Endothelial cell (in vitro differentiated cells): ENCODE measurements at places on chromosomes 11 and 22. TPM values are rescaled to one million over a fixed set of nuclear protein-coding genes. Genes with fewer than 3 reads are reported as not detected.

FXYD2 gene
- not detected for total RNA-seq

EIF1AD gene
- total RNA-seq = 34.9 TPM

C22orf15 gene
- total RNA-seq = 2.0 TPM

VWCE gene
- 25.3 TPM for total RNA-seq

GSTT2B gene
- total RNA-seq = 6.0 TPM

CCDC89 gene
- total RNA-seq = not detected

TRPM5 gene
- 0.38 TPM for total RNA-seq

TUBA8 gene
- 0.46 TPM for total RNA-seq

HBG1 gene
- total RNA-seq = not detected

IGSF22 gene
- total RNA-seq = 0.74 TPM

KIF18A gene
- 4.9 TPM for total RNA-seq

IFITM5 gene
- total RNA-seq = not detected

ANO5 gene
- 3.5 TPM for total RNA-seq

TRIM29 gene
- total RNA-seq = not detected

AMOTL1 gene
- 35.9 TPM for total RNA-seq

ANGPTL5 gene
- total RNA-seq = not detected

HDAC10 gene
- 42.1 TPM for total RNA-seq

KLHL35 gene
- total RNA-seq = 2.8 TPM

ELMOD1 gene
- total RNA-seq = 0.51 TPM

SERGEF gene
- total RNA-seq = 19.1 TPM

RFPL1 gene
- not detected for total RNA-seq

SRRD gene
- 19.5 TPM for total RNA-seq

MMP8 gene
- not detected for total RNA-seq

TIGD3 gene
- 0.44 TPM for total RNA-seq

RASGRP2 gene
- total RNA-seq = 139 TPM

OOSP4A gene
- not detected for total RNA-seq

PDGFD gene
- 17.2 TPM for total RNA-seq

RCOR2 gene
- 9.3 TPM for total RNA-seq

TMEM45B gene
- not detected for total RNA-seq

LDHAL6A gene
- not detected for total RNA-seq

ANKRD42 gene
- 11.4 TPM for total RNA-seq

ZPR1 gene
- 33.4 TPM for total RNA-seq

SEPTIN5 gene
- total RNA-seq = 2.3 TPM

GDPD4 gene
- total RNA-seq = not detected

ART1 gene
- not detected for total RNA-seq

CHST1 gene
- total RNA-seq = 275 TPM

IGLL1 gene
- not detected for total RNA-seq

MEI1 gene
- total RNA-seq = 0.38 TPM

ISX gene
- total RNA-seq = not detected

KRTAP5-1 gene
- not detected for total RNA-seq

KCNK7 gene
- 2.0 TPM for total RNA-seq

KDM4E gene
- not detected for total RNA-seq

FAM111B gene
- 3.4 TPM for total RNA-seq

MS4A3 gene
- total RNA-seq = 1.4 TPM

PHLDA2 gene
- total RNA-seq = 8.1 TPM

FAM83F gene
- 3.5 TPM for total RNA-seq

NCR3LG1 gene
- 0.23 TPM for total RNA-seq

CTSW gene
- not detected for total RNA-seq

SUSD2 gene
- 0.38 TPM for total RNA-seq

SYCE3 gene
- total RNA-seq = not detected

THY1 gene
- total RNA-seq = 526 TPM

SLC22A6 gene
- not detected for total RNA-seq

AGBL2 gene
- 1.7 TPM for total RNA-seq

NAP1L4 gene
- total RNA-seq = 148 TPM

TNNT3 gene
- total RNA-seq = not detected

CSRP3 gene
- not detected for total RNA-seq

INSC gene
- total RNA-seq = 0.23 TPM

NCAM1 gene
- 21.9 TPM for total RNA-seq
